ENCODE measurements at places on chromosomes 7 and 10. TPM values are rescaled to one million over a fixed set of nuclear protein-coding genes. Genes with fewer than 3 reads are reported as not detected.

CCDC172 gene
- not detected for polyA plus RNA-seq

GRB10 gene
- polyA plus RNA-seq: 4.4 TPM

DNA sequence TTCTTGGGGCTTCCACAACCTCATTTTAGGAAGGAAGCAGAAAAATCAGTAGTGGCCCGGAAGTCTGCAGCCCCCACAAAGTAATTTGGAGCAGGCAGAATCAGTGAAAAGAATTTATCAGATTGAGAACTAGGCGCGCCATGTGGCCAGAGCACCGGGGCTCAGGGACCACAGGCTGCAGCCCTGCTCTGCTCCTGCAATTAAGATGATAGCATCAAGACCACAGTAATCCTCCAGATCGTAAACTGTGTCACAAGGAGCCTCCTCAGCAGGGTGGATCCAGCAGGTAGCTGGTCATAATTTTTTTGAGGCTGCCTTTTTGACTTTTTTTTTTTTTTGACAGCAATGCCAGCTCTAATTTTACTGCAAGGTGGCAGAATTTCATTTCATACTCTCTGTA, 209.0 kb upstream of the ZMIZ1 start:
- DNase-seq: no peak

GRCh38 chr10:71696628-71697326, 22.8 kb downstream of the C10orf105 start:
- no peak for DNase-seq

GRCh38 chr7:150668472-150668911, 17.0 kb upstream of the GIMAP2 start:
- DNase-seq: no peak

DNA sequence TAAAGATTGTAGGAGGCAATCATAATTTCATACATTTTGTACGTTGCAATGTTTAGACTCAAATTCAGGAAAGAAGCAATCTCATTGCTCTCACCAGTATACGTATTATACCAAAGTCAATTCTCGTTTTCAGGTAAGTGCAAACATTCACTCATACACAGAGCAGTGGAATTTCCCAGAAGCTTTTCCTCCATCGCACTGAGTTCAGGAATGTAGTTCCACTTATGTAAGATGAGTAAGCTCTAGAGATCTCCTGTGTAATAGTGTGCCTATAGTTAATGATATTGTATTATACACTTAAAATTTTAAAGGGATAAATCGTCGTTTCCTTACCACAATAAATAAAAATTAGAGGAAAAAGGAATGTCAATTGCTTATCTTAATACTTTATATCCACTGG, 470.8 kb upstream of the KCND2 start:
- no peak for DNase-seq

GRCh38 chr10:51659344-51659743, 40.1 kb downstream of the CSTF2T start:
- DNase-seq: no peak

DNA sequence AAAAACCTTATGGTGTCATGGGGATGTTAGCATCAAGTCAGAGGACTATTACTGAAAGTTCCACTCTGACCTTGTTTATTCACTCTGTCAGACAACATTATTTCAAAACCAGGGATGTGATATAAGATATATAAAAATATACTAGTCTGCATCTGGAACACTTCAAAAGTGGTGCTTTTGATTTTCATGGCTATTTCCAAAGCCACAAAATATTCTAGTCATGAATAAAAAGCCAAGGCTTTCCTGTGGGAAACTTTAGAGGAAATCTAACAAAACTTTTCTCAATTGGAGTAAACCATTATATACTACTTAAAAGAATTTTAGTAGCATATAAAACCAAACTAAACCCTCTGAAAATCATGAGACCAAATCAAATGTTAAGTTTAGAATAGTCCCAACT, 205.2 kb downstream of the TMEM26 start:
- DNase-seq: no peak

- DNase-seq: no peak
Measured at GRCh38 chr7:117937049-117937752, 64.0 kb upstream of the CTTNBP2 start.

- no peak for DNase-seq
Measured at GRCh38 chr10:111249925-111250324, 173.1 kb downstream of the ADRA2A start.

- no peak for DNase-seq
Measured at GRCh38 chr7:18384491-18385143, 110.9 kb upstream of the HDAC9 start.
